ENCODE measurements at places on chromosomes 5 and 9. TPM values are rescaled to one million over a fixed set of nuclear protein-coding genes. Genes with fewer than 3 reads are reported as not detected.

DNA sequence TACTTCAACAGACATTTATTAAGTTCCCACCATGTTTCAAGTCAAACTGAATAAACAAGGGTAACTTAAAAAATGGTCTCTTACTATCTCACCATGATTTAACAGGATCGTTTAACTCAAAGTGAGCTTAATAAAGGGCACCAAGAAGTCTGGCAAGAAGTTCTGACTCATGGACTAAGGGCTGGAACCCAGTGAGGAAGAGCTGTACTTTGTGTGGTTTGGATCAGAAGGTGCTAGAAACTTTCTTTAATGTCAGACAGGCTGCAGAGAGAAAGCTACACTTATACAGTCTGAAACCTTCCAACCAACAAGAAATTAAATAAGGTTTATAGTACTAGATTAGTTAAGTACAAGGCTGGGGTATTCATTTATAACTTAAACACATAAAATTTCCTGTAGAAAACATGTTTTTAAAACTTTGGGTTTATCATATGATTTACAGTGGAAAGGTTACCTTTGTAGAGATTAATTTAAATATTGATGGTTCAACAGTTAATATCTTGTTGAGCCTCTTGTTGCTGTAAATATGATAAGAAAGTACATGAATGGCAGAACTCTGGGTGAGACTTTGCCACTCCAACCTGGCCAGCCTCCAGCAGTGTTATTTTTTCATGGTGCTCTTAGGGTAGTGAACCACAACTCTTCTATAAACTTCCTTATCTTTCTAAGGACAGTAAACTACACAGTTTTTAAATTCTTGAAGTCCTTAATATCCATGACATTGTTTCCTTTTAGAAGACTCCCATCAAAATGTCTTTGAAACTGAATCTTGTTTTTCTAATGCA, 162.8 kb downstream of the MAN2A1 start:
- no peak for DNase-seq

Gene SPINK13
- 0.48 TPM for total RNA-seq

DNA sequence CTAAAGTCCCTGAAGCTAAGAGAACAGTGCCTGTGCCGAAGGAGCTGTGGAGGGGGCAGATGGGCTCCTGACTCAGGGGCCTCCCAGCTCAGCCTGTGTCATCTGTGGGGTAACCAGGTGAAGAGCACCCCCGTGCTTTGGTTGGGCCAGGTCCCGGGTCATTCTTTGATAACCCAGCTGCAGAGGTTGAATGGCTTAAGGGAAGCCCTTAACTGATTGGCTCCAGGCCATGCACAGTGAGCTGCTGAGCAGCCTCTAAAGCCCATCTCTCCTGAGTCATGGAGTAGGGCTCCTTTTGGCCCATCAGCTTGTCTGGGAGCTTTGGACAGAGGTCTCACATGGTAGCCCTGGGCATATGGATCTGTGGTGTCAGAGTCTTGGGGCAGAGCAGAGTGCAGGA, 28.7 kb downstream of the COL27A1 start:
- DNase-seq = no peak

GRCh38 chr5:59587489-59588337, 305.8 kb downstream of the PDE4D start:
- DNase-seq = no peak

- no peak for DNase-seq
Observed at GRCh38 chr5:2549900-2550299, 201.6 kb downstream of the IRX2 start.

Gene PCA3
- 0.16 TPM for total RNA-seq

GRCh38 chr5:133384120-133384855, 228.1 kb downstream of the FSTL4 start:
- no peak for DNase-seq

Gene TYRP1
- not detected for total RNA-seq

Gene SV2C
- total RNA-seq = 1.3 TPM

Gene AJM1
- 1.1 TPM for total RNA-seq

Data from breast epithelium (tissue), 4 donors.